ENCODE measurements at places on chromosomes 1 and 21.

- no peak for DNase-seq
These were observed 18.5 kb upstream of the TBX15 start for GRCh38 chr1:119006406-119007279.

DNA sequence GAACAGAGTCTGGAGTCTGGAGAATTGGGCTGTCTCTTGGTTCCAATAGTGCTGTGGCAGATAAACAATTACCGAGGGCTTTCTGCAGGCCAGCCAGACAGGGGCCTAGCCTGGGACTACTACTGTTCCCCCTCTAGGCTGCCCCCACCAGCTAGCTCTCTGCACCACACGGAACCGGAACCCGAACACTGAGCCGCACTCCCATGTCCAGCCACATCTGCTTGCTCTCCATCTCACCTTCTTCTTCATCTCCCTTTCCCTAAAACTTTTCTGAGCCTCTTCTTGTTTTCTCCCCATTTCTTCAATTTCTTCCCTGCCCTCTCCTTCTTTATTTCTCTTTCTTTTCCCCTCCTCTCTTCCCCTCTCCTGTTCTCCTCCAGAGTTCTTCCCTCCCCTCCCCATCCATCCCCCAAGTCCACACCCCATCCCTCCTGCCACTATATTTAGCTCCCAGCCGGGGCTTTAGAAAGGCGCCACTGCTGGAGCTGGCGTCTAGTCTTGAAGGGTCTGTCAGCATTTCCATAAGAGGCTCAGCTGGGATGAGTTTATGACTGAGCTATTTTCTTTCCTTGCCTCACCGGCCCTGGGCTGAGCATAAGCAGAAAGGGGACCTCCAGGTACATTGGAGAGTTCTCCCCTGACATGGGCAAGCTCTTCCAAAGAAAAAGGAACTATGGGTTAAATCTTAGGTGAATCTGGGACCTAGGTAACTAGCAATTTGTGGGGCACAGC, 25.7 kb upstream of the ATP2B4 start:
- DNase-seq: no peak

DNA sequence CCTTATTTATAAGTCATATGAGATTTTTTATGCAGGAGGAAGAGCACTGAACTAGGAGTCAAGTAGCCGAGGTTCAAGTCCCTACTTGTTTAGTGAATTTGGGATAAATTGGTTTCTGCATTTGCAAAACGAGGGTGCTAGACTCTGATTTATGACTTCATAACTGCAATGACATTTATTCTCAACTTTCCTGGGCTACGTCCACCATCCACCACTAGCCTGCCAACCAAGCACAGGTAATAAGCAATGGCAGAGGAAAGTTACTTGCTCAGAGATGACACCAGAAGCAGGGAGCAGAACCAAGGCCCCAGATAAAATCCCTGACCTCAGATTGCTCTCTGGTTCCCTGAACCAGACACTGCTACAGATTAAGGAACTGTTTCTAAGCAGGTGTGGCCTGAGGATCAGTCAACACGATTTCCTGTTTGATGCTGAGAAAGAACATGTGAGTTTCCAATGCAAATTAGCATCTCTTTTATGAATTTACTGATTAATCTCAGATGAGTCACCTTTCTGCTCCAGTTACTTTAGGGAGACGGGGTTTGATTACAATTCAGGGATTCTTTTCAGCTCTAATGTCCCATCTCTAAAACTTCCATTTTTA, 52.7 kb downstream of the PLPP3 start:
- DNase-seq: no peak

DNA sequence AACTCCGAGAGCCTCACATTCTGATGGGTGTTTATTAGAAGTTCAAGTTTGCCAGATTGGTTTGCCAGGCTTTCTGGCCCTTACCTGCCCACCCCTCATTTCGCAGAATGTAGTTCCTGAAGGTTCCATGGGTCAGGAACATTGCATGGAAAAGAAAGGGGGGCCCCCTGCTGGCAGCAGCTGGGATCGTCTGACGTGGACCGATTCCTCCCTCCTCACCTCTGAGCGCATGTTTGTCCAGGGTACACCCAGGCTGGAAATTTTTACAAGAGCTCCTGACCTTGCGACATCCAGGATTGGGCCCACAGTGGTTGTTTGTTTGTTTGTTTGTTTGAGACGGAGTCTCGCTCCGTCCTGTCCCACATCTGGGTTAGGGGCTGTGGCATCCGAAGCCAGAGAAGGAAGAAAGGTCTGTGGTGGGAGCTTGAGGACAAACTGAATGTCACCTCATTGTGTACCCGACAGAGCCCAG, 126.0 kb upstream of the TMEM51 start:
- DNase-seq: peak; percentile 77

GRCh38 chr21:38984982-38985567, 179.3 kb downstream of the ETS2 start:
- no peak for DNase-seq

GRCh38 chr1:51168936-51169335, 66.9 kb downstream of the C1orf185 start:
- DNase-seq: no peak

- DNase-seq: no peak
These were observed 4.4 kb downstream of the ST7L start for GRCh38 chr1:112614460-112615065.

DNA sequence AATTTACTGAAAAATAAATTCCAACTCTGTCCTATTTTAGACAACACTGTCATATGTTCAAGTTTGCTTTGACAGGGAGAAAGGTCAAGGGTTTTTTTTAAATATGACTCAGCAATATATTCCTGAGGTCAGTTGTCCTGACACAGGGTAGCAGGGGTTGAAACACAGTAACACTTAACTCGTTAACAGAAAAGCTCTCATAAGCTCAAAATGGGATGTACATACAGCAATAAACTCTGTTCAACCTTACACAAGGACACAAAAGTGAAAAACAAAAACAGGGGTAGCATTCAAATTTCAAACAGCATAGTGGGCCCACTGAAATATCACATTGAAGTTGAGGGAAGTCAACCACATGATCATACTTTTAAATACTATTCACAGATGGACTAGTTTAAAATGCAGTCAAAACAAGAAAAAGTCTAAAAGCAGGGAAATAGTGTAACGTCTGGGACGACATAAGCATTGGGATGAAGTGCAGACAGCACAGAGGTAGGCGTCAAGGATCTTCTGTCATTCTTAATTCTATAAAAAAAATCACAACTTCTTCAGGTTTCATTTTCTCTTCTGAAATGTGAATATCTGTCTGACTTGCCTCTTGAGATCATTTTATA, 89.9 kb downstream of the SLC44A5 start:
- no peak for DNase-seq

- DNase-seq: no peak
These were observed 4.0 kb downstream of the TCHHL1 start for GRCh38 chr1:152084853-152085252.

DNA sequence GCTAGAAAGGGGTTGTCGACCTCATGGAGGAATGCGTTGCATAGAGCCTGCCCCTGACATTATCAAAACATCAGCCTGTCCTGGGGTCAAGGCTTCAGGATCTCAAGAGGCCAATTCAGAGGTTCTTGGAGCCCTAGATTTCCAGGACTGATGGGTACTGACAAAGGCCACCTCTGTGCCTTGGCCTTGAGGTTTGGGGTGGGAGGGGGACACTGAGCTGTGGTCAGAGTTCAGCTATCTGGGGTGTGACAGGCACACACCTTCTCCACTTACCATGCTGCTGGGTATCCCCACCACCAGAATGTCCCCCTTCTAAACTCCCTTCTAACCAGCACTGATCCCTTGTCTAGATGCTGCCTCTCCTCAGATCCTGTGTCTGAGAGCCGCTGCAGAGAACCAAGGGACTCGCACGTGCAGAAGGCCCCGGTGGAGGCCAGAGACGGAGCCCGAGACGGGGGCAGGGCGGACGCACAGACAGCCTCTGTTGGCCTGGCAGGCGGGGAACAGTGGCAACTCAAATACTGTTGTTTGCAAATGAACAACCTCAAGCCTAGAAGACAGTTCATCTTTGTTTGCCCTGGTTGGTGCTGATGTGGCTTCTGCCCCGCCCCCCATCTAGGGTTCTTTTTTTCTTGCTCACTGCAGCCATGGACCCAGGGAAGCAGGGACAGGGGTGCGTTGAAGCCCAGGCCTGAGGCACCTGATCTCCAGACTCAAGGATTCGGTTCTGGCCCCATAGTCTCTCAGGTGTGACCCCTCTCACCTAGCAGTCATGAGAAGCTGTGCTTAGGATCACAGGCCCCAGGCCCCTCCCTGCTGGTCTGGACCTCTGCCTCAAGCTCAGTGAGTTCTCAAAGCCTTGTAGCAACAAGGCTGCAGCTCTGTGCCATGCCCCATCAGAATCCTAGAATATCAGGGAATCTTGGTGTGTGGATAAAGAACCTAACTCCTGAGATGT, 28.1 kb upstream of the CSF1 start:
- no peak for DNase-seq

DNA sequence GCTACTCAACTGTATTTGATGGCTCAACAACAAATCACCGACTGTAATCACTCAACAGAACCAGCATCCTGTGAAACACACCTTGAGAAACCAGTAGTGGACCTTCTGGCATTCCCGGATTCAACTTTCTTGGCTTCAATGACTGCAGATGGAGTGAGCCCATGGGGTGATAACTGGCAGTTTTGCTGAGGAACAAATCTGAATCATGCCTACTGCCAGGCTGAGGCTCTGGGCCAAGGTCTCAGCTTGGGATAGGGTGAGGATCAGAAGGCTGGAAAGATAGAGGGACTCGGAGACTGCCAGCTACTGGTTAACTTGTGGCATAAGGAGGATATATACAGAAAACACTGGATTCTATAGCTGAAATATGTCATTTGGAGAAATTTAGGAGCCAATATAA, 63.5 kb upstream of the DIRAS3 start:
- no peak for DNase-seq

GRCh38 chr1:83725735-83726360, 273.1 kb downstream of the TTLL7 start:
- no peak for DNase-seq

- no peak for DNase-seq
These were observed 64.7 kb downstream of the SNRPE start for GRCh38 chr1:203926025-203926540.

- no peak for DNase-seq
These were observed 68.9 kb upstream of the DMRTA2 start for GRCh38 chr1:50492142-50492541.

GRCh38 chr1:240967070-240967724, 355.2 kb upstream of the GREM2 start:
- peak; percentile 5 for DNase-seq

DNA sequence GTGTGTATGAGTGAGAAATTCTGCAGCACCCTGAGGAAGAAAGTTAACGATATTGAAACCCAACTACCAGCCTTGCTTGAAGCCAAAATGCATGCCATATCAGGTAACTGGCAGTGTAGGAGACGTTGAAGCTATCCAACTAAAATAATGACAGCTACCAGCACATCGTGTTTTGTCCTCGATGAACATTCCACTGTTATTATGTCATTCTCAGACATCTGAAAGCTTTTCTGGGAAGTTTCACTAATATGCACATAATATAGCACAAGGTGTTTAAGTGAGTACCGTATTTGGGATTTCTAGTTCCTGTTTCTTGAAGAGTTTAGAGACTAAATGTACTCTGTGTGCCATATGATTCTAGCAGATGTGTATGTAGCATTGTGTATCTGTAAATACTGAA, 173.5 kb downstream of the DISC1 start:
- no peak for DNase-seq

DNA sequence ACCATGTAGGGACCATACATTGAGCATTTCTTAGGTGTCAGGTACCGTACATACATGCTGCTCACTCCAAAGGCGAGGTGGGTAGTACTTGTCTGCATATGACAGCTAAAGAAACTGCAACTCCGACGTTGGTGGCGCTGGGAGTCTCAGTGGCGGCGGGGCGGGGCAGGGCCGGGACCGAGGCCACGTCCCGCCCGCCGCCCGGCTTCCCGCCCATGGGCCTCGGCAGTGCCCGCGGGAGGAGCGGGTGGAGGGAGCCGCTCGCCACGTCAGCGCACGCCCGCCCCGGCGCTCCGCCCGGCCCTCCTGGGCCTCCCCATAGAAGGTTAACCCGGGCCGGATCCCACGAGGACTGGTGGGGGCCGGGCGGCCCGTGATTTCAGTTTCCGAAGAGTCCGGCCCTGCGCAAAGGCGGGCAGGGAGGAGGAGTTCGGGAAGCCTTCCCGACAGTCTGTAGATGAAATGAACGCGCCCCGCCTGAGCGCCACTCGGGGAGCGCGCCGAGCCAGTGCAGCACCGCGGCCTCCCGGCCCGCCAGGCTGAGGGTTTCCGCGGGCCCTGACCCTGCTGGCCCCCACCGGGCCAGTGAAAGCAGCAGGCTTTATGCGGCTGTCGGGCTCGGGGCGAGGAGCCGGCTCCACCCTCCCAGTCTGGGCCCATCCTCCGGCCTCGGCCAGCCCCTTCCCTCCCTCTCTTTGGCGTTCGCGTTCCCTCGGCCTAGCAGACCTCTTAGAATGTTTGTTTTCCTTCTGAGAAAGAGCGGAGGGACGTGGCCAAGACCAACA, 119.9 kb upstream of the JUN start:
- peak; percentile 71 for DNase-seq

DNA sequence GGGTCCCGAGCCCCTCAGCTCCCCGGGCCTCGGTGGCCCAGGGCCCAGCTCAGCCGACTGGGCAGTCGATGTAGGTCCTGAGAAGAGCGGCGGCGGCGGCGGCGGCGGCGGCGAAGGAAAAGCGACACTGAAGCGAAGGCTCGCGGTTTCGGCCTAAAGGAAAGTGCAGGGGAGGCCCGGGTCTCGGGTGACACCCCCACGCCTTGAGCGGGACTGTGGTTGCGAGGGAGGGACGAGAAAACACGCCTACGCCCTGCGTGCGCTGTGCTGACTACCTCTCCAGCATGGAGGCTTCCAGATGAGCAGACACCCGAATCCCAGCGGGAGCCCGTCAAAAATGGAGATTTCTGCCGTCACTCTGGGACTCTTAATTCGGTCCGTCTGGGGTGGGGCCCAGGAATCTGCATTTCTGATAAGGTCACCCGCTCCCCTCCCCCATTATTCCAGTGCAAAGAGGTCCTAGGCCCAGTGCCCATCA, 31.2 kb downstream of the DNTTIP2 start:
- DNase-seq: peak; percentile 56

DNA sequence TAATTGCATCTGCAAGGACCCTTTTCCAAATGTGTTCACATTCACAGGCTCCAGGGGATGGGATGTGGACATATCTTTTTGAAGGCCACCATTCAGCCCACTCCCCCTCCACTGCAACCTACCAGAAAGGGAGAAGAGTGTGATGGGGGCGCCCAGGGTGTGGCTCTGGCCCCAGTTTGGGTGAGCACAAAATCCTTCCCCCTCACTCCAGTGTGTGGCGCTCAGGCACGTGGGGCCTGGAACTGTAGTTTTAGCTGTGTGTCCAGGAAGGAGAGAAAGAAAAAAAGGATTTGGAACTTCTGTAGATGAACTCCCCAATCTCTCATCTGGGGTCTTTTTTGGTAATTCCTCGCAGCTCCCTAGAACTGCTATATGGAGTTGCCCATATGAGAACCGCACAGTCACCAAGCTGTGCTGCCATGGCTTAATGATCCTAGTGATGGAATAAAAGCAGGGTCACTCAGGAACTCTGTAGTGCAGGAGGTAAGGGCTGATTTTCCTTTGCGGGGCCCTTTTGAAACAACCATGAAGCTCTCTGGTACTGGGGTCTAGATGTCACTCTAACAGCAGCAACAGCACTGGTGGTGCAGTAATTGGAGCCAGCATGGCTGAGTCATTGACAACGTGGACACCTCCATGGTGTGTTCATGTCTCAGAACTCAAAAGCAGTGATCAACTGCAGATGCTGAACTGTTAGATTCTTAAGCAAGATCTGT, 17.0 kb downstream of the AGT start:
- no peak for DNase-seq

- DNase-seq: no peak
These were observed 12.0 kb downstream of the VAV3 start for GRCh38 chr1:107952989-107953388.

GRCh38 chr1:108049178-108049819, 84.3 kb upstream of the VAV3 start:
- DNase-seq: peak; percentile 31

All from HuH-7 (cell line).